HFFc6 (cell line): ENCODE measurements at places on chromosomes 7 and 10. TPM values are rescaled to one million over a fixed set of nuclear protein-coding genes. Genes with fewer than 3 reads are reported as not detected.

MYO3A gene
- not detected in 2 replicates for total RNA-seq

GNGT1 gene
- total RNA-seq = not detected in 2 replicates

PNLIP gene
- total RNA-seq = not detected in 3 replicates

CCDC7 gene
- 2.3 to 4.0 TPM (median 3.1 TPM) in 3 replicates for total RNA-seq

GRCh38 chr7:111499027-111499426 lies 63.3 kb downstream of the IMMP2L start:
- peak; percentile 92 for DNase-seq
- H3K4me3 ChIP-seq = peak overlapping the region; percentile 55
- peaks cover 14% of the 10 kb centered on the region for H3K36me3 ChIP-seq
- H3K27ac ChIP-seq = peak overlapping the region; percentile 75
- H3K4me1 ChIP-seq = peaks cover 26% of the 10 kb centered on the region

DNA sequence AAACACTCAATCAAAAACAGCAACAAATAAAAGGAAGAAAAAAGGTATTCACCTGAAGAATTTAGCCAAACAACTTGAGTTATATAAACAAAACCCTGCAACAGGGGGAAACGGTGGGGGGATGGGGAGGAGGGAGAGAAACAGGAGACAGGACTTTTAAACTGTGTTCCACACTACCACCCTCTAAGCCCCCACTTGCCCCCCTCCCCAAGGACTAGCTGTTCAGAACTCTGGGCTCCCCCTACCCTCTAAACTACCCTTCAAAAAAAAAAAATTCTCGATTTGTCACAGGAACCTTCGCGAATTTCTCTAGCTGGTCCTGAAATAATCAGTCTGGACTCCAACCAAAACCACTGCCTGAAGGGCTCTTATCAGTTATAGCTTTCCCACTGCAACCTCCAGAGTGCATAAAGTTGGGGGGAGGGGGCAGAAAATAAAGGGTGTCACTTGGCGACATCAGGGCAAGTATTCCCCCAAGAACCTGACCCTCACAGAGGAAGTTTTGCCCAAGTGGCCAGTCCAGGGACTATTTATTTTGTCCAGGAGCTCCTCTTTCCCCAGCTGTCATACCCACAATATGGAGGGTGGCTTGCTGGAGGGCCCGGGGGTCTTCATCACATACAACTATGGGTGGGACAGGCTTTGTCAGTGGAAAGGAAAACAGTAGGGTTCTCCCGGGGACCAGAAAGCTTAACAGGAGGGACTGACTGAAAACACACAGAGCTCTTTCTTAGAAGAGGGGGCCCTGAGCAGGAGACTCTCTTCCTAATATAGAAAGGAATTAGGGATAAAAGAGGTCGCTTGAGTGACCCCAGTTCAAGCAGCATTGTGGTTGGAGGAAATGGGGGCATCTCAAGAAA lies 1.3 kb downstream of the UBE2H start:
- H3K4me1 ChIP-seq = peaks cover 23% of the 10 kb centered on the region
- no peaks in the 10 kb centered on the region; the same call in 1 of the 2 replicates for H3K36me3 ChIP-seq
- no peak for DNase-seq
- H3K4me3 ChIP-seq = no peak overlapping the region
- H3K27ac ChIP-seq = no peak overlapping the region
- H3K27me3 ChIP-seq = peaks cover 7% of the 10 kb centered on the region; the same call in 1 of the 2 replicates

DNA sequence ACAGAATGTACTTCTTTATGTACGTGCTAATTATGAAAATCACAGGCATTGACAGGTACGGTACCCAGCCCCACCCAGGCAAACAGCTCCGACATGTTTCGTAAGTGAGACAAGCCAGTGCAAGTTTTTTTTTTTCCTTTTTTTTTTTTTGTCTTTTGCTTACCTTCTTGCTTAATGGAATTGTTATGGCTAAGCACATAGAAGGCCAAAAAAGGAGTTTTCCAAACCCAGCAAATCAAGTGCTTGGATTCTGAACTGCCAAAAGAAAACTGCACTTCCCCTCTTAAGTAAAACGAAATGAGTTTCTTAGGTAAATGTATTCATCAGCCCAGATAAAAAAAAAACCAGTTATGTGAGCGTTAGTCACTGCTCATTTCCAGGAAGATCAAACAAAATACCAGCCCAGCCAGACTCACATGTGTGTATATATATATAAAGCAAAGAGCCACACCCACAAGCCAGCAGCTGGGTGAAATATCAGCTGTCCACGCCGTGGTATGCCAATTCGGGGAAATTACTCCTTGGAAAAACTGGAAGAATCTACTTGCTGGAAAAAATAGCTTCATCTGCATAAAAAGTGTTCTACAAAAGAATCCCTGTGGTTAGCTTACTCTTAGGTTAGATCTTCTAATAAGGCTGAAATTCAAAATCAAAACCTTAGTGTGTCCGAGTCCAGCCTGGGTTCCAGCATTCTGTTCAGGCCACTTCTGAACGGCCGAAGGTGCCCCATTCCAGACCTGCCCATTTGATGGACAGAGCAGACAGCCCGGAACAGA lies 8.0 kb downstream of the KLF6 start:
- peak overlapping the region; percentile 99 for H3K27ac ChIP-seq
- H3K36me3 ChIP-seq = peaks cover 67% of the 10 kb centered on the region
- H3K4me1 ChIP-seq = peaks cover 86% of the 10 kb centered on the region
- DNase-seq = peak; percentile 91
- H3K4me3 ChIP-seq = peak overlapping the region; percentile 60

- H3K4me3 ChIP-seq = no peak overlapping the region
- H3K4me1 ChIP-seq = no peaks in the 10 kb centered on the region
- H3K27me3 ChIP-seq = peaks cover under 1% of the 10 kb centered on the region
These were observed 53.9 kb upstream of the HMX3 start for GRCh38 chr10:123081896-123082295.

DNA sequence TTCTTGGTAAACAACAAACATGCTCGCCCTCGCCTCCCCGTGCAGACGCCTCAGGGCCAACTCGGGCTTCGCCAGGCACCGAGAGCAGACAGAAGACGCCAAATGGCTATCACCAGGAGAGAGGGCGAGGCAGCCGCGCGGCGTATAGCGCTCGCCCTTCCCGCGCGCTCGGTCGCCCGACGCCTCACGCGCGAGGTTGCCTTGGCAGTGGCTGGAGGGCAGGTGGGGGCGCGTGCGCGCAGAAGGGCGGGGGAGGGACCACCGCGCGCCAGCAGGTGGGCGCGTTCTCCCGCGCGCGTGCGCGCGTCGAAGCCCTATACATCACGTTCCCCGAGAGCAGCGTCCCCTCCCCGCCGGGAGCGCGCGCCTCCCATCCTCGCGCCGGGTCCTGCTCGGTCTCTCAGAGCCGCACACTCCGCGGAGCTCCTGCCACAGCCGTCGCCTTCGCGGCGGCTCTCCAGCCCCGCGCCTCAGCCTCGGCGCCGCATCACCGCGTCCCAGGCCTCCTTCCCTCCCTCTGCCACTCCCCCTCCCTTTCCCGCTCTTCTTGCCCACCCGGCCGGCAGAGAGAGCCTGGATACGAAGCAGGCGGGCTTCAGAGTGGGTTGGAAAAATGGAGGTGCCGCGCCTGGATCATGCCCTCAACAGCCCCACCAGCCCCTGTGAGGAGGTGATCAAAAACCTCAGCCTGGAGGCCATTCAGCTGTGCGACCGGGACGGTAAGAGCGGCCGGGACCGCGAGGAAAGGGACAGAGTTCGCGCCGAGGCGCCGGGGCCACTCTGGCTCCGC lies at the start of gene PHYHIPL:
Gene PHYHIPL (plus strand): TSS at position 403 of the 790 bp plus-strand sequence. CDS start 211 bp downstream, at position 614.
- no peak within 1 kb of the TSS for H3K27ac ChIP-seq
- peaks cover 7% of the 10 kb centered on the region; the same call in 1 of the 2 replicates for H3K27me3 ChIP-seq
- H3K4me3 ChIP-seq = no peak within 1 kb of the TSS
- peaks cover 5% of the 10 kb centered on the region; the same call in 1 of the 2 replicates for H3K36me3 ChIP-seq
- no peak for DNase-seq

- H3K27ac ChIP-seq = peak overlapping the region; percentile 97
- H3K27me3 ChIP-seq = no peaks in the 10 kb centered on the region; the same call in 1 of the 2 replicates
- peaks cover 26% of the 10 kb centered on the region for H3K36me3 ChIP-seq
- H3K4me3 ChIP-seq = peak overlapping the region; percentile 81
- peaks cover 64% of the 10 kb centered on the region for H3K4me1 ChIP-seq
- DNase-seq = peak; percentile 59
These were observed 15.2 kb downstream of the SND1 start for GRCh38 chr7:127667017-127667670.

GRCh38 chr7:44689427-44689826 lies 59.2 kb upstream of the ZMIZ2 start:
- DNase-seq = no peak
- H3K36me3 ChIP-seq = peaks cover 15% of the 10 kb centered on the region
- H3K27ac ChIP-seq = no peak overlapping the region
- H3K27me3 ChIP-seq = no peaks in the 10 kb centered on the region
- no peak overlapping the region for H3K4me3 ChIP-seq
- peaks cover 17% of the 10 kb centered on the region for H3K4me1 ChIP-seq
